ENCODE measurements at places on chromosomes 13 and 19. TPM values are rescaled to one million over a fixed set of nuclear protein-coding genes. Genes with fewer than 3 reads are reported as not detected.

PSPN gene
- total RNA-seq, result 0.94 TPM

LGI4 gene
- total RNA-seq, result 0.17 TPM

HIPK4 gene
- total RNA-seq, result 0.33 TPM

OPA3 gene
- 15.3 TPM for total RNA-seq

ZFP28 gene
- 9.7 TPM for total RNA-seq

SULT2A1 gene
- total RNA-seq, result not detected

ZNF709 gene
- 1.1 TPM for total RNA-seq

Measured in mammary epithelial cell (primary cell).